NCI-H748 treated with DMSO at 0.1 percent for 48 hours (cell line): ENCODE measurements at places on chromosomes 3 and 15.

GRCh38 chr3:101825904-101826445 is 23.3 kb upstream of the NFKBIZ start:
- DNase-seq, result no peak

- DNase-seq, result no peak
Observed at GRCh38 chr3:123605789-123606234, 21.0 kb upstream of the HACD2 start.

DNA sequence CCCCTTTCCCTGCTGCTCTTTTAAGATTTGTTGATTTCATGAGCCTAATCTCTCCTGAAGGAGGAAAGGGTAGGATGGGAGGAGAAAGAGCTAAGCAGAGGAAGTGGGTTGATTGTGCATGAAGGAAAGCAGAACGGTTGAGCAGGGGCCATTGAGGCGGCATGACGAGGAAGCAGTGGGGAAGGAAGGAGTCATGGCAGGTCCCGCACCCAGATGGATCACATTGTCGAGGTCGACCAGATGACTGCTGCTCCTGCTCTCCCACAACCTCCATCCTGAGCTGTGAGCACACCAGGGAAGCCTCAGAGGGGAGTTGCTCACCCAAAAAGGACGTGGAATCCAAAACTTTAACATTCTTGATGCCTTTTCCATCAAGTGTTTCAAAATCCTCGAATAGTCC is 42.8 kb downstream of the ABTB1 start:
- DNase-seq, result no peak

DNA sequence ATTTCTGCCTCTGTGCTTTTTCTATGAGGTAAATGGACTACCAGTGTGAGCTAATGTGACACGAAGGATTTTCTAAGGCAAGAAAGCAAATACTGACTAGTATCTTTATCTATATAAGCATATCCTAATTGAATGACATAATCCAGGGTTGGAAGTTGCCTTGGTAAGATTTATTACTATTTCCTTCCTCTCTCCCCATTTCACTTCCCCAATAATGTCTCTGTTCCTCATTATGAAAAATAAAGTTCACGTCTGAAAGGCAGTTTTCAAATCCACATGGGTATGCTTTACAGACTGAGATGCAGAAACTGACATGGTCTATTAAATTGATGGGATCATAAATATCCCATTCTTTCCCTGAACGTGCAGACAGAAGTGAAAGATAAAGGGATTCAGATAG is 86.0 kb downstream of the DTWD1 start:
- DNase-seq, result no peak

DNA sequence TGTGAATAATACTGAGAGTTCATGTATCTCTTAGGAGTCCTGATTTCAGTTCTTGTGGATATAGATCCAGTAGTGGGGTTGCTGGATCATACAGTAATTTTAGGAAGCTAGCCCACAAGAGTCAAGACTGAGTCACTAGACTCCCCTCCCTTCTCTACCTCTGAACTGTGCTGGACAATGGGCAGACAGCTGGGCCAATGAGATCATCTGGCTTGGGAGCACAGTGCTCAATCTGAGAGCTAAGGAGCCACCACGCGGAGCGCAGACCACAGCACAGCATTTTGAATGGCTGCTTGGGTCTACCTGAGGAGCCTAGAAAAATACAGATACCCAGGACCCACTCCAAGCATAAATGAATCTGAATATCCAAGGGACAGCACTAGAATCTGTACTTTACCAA is 32.5 kb downstream of the WNT5A start:
- DNase-seq, result no peak

DNA sequence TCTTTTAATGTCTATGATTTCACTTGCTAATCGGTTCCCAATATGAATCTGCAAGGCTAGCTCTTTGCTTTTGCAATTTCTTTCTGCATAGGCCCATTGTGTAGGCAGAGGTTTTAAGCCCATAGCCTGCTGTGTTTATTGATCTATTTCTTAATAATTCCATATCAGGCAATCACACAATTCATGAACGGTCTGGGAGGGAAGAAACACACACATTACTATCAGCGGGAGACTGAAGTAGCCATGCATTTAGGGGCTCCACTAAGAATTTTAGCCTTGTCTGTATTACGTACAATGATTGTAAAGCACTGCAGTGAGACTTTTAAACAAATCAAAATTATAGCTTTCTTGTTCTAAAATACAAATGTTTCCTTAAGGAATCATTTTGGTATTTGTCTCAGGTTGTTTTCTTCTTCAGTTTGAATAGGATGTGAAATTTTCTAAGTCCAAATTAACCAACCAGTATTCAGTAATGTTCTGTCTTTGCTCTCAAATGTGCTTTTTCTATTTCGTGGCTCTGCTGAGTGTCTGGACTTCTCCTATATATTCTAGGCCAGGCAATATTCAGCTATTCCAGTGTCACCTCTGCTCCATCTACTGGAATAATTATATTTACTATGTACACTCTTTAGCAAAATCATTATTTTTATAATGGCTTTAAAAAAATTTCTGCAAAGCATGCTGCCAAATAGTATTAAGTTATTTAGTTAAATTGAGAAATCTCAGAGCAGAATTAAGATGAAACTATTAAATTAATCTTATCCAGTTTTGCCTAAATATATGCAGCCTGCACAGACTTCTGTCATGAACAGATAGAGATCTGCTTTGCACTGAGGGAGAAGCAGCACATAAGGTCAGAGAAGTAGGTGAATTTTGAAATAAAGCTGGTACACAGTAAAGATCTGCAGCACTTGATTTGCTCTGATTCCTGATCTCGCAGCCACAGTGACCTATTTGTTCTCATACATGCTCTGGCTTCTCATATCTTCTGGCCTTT is 103.0 kb upstream of the NAALADL2 start:
- no peak for DNase-seq

- no peak for DNase-seq
Observed at GRCh38 chr3:152870027-152870426, 35.1 kb downstream of the P2RY1 start.

- no peak for DNase-seq
Observed at GRCh38 chr3:195209083-195209846, 61.7 kb downstream of the XXYLT1 start.

DNA sequence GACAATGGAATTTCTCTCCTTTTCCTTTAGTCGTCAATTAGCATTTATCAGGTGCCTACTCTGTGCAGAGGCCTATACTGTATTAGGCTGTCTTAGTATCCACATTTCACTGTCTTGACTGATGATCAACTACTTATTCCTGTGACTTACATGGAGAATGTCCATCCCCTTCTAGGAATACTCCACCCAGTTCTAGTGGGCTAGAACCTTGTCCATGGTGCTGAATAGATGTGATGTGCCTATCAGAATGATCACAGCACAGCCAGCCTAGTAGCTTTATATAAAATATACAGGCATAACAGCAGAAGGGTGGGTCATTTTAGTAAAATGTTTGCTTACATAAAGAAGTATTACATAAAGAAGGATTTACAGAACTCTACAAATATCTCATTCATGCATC is 621.4 kb downstream of the PDCD6IP start:
- no peak for DNase-seq

- DNase-seq, result no peak
Observed at GRCh38 chr3:7978087-7978422, 523.6 kb upstream of the LMCD1 start.

- DNase-seq, result no peak
Observed at GRCh38 chr15:66711260-66711659, 9.2 kb downstream of the SMAD6 start.

GRCh38 chr3:123533554-123534159 is 51.2 kb downstream of the HACD2 start:
- DNase-seq, result no peak
